ENCODE measurements at places on chromosomes 3 and 15.

DNA sequence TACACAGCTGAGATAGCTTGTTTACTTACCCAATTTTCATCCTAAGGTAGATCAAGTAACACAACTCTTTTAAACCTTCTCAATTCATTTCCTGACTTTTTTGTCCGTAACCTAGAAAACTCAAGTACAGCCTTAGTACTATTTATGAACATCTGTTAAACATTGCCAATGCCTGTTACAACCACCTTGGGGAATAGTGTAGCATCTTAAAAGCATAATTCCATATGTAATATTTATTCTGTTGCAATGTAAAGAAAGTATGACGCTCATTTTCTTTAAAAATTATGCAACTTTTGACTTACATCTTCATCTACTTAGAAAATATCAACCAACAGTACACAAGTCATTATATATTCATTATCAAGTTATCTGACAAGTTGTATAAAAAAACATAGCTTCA lies 54.6 kb downstream of the SUCLG2 start:
- no peak for DNase-seq

GRCh38 chr3:171620825-171621434 lies 160.7 kb upstream of the TNIK start:
- peak; percentile 71 for DNase-seq

DNA sequence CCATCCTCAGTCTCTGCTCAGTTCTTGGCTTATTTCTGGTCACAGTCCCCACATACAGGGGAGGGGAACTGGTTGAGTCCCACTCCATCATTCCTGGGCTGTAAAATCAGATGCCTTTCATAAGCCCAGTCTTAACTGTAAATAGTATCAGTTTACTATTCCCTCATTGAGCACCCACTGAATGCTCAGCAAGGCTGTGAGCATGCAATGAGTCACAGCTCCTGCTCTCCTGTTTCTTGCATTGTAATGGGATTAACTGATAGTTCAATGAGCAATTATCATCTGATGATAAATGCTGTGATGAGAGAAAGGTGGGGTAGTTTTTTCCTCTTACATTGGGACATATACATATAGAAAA lies 113.6 kb upstream of the TPM1 start:
- no peak for DNase-seq

- DNase-seq = no peak
Measured at GRCh38 chr3:13160619-13161018, 87.4 kb upstream of the IQSEC1 start.

- no peak for DNase-seq
Measured at GRCh38 chr3:29282427-29283230, 1.8 kb downstream of the RBMS3 start.

- no peak for DNase-seq
Measured at GRCh38 chr15:66423149-66423548, 36.4 kb downstream of the MAP2K1 start.

- DNase-seq = no peak
Measured at GRCh38 chr3:120029749-120030148, 64.5 kb downstream of the GSK3B start.
